ENCODE measurements at places on chromosomes 5 and 9.
A peak's percentile ranks its signal among the peaks of the same experiment; 100 is the strongest.

GRCh38 chr9:74653410-74654080, 156.4 kb downstream of the RORB start:
- DNase-seq, result no peak

DNA sequence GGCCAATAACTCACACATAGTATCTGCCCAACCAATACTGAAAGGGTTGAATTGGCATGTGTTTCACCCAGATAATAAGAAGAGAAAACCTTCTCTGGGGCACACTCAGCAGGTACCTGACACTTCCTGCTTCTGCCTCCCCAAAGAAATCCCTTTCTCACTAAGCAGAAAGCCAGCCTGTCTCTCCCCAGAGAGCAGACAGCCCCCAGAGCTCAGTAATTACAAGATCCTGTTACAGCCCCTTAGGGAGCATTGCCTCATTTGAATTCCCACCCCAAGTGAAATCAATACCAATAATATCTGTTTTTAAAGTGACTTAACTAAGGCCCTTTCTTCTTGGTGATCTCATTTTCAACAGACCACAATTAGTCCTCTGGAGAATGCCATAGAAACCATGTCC, 38.5 kb upstream of the FOXI1 start:
- DNase-seq, result no peak

DNA sequence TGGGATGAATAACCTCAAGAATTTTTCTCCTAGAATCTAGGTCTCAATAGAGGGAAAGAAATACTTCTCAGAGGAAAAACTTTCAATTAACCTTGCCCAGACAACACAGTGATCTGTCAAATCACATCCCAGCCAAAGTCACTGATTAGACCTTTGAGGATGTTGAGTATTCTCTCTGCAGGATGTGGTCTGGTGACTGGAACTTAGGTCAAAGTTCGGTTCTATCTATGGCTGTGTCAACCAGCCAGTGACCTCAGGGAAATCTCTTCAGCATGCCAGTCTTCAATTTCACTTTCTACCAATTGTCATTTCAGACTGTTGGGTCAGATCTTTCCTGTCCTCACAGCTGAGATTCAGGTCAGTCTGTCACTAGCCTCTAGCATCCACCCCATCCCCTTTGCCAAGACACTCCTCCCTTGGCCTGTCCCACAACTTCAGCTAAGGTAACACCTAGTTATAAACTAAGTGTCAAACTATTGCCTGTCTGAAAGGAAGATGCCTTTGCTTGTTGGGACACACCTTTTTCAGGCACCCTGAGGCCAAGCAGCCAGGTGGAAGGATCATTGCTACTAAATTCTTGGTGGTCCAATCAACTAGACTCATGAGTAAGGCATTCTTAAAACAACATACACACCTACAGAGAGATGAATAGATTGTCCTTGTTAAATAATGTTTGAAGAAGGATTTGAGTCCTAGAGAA, 156.3 kb upstream of the FST start:
- no peak for DNase-seq

DNA sequence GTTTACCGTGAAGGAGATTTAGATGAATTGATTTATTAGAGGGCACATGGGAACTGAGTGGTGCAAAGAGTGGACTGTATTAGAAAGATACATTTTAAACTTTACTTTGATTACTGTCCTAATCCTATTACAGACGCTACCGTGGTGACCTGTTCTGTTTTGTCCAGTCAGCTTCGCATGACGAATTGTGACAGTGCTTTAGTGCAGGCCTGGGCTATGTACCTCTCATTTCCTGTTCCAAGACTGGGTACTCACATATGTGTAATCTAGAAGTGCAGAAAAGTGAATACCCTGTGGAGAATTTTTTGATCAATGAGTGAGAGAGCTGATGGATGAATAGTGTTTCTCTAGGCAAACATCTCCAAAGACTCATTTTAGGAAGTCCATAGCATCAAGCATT, 385.9 kb downstream of the ANXA1 start:
- DNase-seq, result no peak

- no peak for DNase-seq
These were observed 117.5 kb downstream of the MED10 start for GRCh38 chr5:6260846-6261245.

GRCh38 chr5:153088538-153088937, 401.9 kb upstream of the GRIA1 start:
- no peak for DNase-seq

DNA sequence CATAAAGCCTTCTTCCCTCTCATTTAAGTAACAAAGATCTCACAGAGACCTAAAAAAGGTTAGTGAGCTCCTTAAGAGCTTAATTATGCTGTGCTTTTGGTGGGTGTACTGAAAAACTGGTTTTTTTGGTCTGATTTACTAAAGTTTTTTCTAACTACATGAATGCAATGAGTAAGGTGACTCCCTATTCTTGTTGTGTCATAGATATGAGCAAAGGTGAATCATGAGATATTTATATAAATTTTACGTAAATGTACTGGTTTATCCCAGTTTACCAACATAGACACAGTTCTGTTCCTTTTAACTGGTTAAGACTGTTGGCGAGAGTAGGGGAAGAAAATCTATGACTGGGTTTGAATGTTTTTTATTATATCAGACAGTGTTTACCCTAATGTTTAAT, 250.5 kb downstream of the NR2F1-AS1 start:
- no peak for DNase-seq

DNA sequence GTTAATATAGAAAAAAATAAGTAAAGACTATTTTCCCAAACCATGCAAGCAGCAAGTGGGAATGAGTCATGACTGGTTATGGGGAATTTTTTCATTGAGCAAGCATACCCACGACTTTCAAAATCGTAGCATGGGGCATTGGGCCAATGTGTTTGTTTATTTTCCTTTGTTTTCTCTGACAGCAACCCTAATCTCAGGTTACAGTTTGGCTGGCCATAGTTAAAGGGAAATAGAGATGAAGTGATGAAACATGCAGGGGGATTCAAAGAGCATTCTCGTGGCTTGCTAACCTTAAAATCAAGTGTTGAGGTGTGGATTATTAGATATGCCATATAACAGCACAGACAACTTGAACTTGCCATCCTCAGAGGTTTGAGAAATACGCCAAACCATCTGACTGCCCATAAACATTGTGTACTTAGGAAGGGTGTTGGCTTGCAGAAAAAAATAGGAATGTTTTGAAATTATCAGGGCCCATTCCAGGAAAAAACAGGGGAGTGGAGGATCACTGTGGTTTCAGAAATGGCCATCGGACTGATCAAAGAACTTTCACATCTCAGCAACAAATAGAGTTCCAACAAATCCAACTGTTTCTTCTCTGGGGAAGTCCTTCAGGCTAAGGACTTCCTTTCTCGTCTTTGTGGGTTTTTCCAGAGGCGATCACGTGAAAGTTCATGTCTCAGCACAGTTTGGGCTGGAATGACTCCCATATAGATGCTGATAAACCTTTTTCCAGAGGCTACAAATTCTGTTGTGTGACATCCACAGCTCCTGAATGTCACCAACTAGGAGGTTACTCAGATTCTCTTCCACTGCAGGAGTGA, 259.1 kb downstream of the SYK start:
- DNase-seq, result no peak

GRCh38 chr9:92711146-92711545, 41.2 kb upstream of the IPPK start:
- DNase-seq, result no peak

GRCh38 chr9:70479880-70480291, 65.4 kb upstream of the KLF9 start:
- no peak for DNase-seq

GRCh38 chr5:101897914-101898313, 398.2 kb downstream of the SLCO4C1 start:
- DNase-seq, result no peak

- DNase-seq, result no peak
These were observed 6.2 kb downstream of the TUT7 start for GRCh38 chr9:86347991-86348390.

DNA sequence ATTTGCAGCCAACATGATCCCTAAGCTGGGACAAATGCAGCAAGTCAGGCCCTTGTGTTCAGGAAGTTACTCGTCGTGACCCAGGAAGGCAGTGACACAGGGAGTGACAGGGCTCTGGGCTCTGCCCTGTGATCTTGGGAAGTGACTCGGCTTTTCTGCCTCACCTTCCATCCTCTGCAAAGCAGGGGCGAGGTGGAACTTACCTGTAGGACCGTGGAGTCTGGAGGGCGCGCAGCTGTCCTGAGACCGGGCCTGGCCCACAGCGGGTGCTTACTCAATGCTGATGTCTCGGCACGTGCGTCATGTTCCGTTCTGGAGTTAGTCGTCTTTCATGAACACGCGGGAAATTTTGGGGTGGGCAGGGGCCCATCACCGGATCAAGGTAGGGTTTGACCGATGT, 22.8 kb upstream of the LPCAT1 start:
- no peak for DNase-seq

GRCh38 chr9:110258690-110259091, 2.4 kb upstream of the TXN start:
- DNase-seq, result no peak

DNA sequence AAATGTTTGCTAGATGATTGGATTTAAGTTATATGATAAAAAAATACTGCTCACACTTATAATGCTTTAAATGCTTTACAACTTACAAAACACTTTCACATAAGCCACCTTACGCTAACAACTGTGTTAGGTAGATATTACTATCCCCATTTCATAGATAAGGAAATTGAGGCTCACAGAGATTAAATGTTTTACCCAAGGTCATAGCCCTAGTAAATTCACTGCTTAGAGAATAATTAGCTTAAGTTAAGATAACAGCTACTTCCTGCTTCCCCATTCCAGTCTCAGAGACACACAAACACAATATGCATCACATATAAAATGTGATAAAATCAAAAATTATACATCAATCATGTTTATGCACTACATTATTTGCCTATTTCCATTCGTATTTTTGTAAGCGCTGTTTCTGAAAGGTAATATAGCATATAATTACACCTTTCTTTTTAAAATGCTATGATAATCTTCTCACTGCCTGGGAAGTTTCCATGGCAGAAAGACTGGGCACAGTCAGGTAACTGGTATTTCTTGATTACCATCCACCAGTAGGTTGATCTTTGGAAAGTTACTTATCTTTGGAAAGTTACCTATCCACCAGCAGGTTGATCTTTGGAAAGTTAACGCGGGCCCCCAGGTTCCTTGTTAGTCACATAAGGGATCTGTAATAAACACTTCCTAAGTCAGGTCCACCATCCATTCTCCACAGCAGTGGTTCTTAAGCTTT, 101.1 kb downstream of the NFIB start:
- DNase-seq, result no peak

- no peak for DNase-seq
These were observed 137.2 kb upstream of the FST start for GRCh38 chr5:53343187-53343586.

- DNase-seq, result no peak
These were observed 112.2 kb upstream of the ADRA1B start for GRCh38 chr5:159804121-159804520.

GRCh38 chr5:45205403-45205961, 396.7 kb downstream of the MRPS30 start:
- no peak for DNase-seq

DNA sequence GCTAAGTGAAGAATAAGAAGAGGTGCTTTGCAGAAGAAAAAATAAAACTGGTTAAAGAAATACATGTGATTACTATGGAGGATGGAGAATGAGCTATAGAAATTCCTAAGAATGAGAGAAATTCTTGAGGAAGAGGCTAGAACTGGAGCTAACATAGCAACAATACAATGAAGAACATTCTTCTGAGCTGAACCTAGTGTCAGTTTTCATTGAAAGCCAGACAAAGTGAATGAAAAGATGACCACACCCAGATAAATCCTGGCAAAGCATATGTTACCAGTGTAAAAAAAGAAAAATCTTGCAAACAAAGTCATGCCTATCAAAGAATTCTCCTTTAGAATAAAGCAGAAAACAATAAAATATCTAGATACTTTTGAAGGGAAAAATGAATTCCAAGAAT, 39.6 kb downstream of the SGCD start:
- no peak for DNase-seq

GRCh38 chr9:106023455-106023854, 329.1 kb downstream of the TMEM38B start:
- no peak for DNase-seq

GRCh38 chr9:4615251-4615650, 46.8 kb upstream of the PLPP6 start:
- DNase-seq, result no peak

GRCh38 chr5:1521671-1522600, 1.8 kb downstream of the LPCAT1 start:
- DNase-seq, result no peak

- DNase-seq, result peak; percentile 84
These were observed at the start of the genes ERCC8 and NDUFAF2 for GRCh38 chr5:60944904-60945812. Gene ERCC8 (minus strand): TSS chr5:60945070. CDS start chr5:60945008, 62 bp downstream. Gene NDUFAF2 (plus strand): TSS chr5:60945205. CDS start chr5:60945256, 51 bp downstream.

- DNase-seq, result no peak
These were observed 150.3 kb downstream of the CDH18 start for GRCh38 chr5:19837536-19838174.

DNA sequence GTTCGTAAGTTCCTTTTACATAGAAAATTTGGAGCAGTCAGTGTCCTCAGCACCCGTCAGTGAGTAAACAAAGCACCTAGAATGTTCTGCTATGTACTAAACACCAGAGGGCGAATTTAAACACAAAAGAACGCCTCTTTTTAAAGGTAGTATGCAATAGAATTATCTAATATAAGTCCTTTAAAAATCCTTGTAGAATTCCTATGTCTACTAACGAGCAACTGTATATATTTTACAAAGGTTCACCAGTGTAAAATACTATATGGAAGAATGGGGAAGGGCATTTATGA, 499 bp upstream of the TMEM232 start:
- DNase-seq, result no peak

GRCh38 chr5:72494623-72495124, 12.5 kb downstream of the ZNF366 start:
- no peak for DNase-seq

- DNase-seq, result no peak
These were observed 4.5 kb upstream of the LMX1B start for GRCh38 chr9:126609191-126609590.

DNA sequence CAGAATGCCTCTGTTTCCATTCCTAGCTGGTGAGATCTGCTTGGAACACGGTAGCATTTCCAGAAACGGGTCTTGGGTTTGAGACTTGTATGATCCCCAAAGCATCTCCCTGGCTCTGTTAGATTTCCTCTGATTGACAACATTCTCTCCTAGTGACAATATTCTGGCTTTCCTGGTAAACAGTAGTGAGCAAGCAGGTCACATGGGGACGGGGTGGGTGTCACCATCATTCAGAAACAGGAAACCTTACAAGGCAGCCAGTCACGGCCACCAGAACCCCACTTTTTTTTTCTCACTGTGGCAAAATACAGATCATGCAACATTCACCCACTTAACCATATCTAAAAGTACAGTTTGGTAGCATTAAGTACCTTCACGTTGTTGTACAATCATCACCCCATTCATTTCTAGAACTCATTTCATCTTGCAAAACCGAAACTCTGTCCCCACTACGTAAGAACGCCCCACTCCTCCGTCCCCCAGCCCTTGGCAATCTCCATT, 90.1 kb upstream of the LMX1B start:
- DNase-seq, result peak; percentile 20

- no peak for DNase-seq
These were observed 24.8 kb upstream of the TOMM5 start for GRCh38 chr9:37617161-37617560.

DNA sequence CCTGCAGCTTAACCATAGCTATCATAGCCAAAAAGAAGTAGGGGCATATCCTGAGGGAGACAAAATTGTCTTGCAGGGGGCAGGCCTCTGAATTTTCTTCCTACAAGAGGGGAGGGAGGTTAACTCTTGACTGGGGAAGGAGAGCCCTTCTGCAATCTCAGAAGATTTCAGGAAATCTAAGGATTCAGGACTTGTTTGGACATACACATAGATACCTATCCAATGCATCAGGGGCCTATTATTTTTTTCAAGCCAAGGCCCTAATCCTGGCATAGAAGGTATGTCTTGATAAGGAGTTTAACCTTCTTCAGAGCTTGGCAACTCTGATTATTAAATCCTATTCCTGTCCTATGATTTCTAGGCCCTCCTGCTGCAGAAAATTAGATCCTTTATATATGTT, 375.1 kb upstream of the ACTBL2 start:
- no peak for DNase-seq
